ENCODE measurements at places on chromosomes 3 and 15. TPM values are rescaled to one million over a fixed set of nuclear protein-coding genes. Genes with fewer than 3 reads are reported as not detected.

EIF5A2 gene
- total RNA-seq = 5.6 TPM

TUSC7 gene
- total RNA-seq = not detected

NME9 gene
- total RNA-seq = 6.4 TPM

SHF gene
- total RNA-seq = 82.7 TPM

SCG5 gene
- total RNA-seq = 76.3 TPM

DUT gene
- 51.0 TPM for total RNA-seq

GOLGA8R gene
- total RNA-seq = 3.5 TPM

EOMES gene
- total RNA-seq = 55.9 TPM

WDR93 gene
- 0.91 TPM for total RNA-seq

NPHP3 gene
- 23.7 TPM for total RNA-seq

POLQ gene
- total RNA-seq = 5.5 TPM

EBLN2 gene
- total RNA-seq = 14.4 TPM

SLC28A1 gene
- not detected for total RNA-seq

FGF12 gene
- total RNA-seq = 39.9 TPM

CLDN18 gene
- 0.09 TPM for total RNA-seq

LRRC34 gene
- 21.1 TPM for total RNA-seq

C3orf70 gene
- total RNA-seq = 28.4 TPM
